CD4-positive, alpha-beta T cell treated with Interferon gamma for 1 hour (primary cell): ENCODE measurements at places on chromosomes 12 and 14.

- no peak for DNase-seq
Measured at GRCh38 chr12:46227616-46228015, 41.2 kb downstream of the SLC38A1 start.

DNA sequence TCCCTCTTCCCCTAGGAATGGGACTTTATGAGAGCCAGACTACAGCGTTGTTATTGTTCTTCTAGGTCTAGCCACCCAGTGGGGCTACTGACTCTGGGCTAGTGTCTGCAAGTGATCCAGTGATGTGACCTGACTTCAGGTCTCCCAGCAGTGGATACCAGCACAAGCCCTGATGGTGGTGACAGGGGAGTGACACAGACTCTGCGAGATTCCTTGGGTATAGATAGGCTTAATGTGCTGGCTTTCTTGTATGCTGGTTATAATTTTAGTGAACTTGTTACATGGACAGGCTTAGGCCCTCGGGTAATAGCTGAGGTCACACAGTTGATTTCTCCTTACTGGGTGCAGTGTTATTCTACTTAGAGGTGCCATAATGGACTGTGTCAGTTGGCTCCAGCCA, 106.9 kb downstream of the TBC1D30 start:
- DNase-seq, result no peak

- no peak for DNase-seq
Measured at GRCh38 chr14:67928375-67928774, 108.8 kb downstream of the RAD51B start.

DNA sequence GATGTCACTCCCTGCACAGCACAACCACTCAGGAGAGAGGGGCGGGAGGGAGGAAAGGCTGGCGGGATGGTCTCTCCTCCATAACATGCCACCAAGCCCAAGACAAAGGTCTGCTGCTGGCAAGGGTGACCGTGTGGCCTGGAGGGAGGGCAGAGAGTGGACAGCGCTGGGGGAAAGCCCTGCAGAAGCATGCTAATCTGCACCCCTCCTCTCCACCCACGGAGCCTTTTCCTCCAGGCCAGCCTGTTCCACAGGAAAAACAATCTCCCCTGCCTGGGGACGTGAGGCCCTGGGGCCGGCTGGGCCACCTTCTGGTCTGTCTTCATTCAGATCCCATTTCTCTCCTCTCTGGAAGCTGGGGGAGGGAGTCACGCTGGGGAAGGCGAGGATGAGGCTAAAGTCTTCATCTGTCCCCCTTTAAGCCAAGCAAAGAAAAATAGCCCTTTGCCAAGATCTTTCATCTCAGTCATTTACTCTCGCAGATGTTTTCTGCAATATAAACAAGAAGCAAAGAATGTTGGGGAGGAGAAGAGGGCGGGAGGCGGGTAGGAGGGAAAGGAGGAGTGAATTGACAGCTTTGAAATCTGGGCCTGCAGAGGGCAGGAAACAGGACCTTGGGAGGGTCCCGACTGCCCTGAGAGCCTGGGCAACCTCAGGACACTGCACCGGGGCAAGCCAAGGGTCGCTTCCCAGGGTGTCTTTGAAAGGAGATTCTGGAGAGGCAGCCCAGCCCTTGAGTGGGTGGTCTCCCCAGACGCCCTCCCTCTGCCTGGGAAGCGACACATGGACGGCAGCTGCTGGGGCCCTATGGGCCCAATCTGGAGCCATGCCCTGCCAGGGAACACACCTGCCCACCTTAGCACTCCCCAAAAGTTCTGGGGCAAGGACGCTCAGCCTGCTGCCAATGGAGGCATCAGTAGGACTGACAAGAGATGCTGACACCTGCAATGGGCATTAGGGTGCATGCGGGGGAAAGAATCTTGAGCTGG, 133.6 kb downstream of the ZFP36L1 start:
- DNase-seq, result no peak

- no peak for DNase-seq
Measured at GRCh38 chr12:66164349-66164821, 5.4 kb downstream of the TMBIM4 start.

- no peak for DNase-seq
Measured at GRCh38 chr12:63387771-63388170, 236.8 kb upstream of the AVPR1A start.

DNA sequence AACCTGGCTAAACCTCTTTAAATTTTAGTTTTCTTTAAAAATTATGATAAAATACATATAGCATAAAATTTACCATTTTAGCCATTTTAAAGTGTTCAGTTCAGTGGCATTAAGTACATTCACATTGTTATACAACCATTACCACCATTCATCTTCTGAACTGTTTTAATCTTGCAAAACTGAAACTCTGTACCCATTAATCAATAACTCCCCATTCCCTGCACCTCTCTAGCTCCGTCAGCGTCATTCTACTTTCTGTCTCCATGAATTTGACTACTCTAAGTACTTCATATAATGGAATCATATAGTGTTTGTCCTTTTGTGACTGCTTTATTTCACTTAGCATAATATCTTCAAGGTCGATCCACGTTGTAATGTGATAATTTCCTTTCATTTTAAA, 75.8 kb upstream of the DDHD1 start:
- no peak for DNase-seq
